ENCODE measurements at places on chromosomes 13 and 19.

- DNase-seq: peak; percentile 66
These were observed 1.8 kb downstream of the DACH1 start for GRCh38 chr13:71864986-71865873.

DNA sequence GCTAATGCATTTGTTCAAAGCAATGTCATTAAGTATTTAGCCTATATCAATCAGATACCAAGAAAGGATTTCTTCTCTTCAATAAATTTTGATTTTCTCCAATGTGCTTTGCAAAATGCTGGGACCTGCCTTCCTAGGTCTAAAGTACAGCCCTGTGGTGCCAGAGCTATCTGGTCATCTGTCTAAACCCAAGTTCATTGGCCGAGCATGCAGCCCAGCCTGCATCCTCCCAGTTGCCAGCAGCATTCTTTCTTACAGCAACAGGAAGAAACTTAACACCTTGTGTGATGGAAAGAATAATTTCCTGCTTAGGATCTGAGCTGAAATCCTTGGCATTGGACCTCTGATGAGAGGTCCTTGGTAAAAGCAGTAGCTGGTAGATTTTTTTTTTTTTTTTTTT lies 310.0 kb downstream of the RBM26 start:
- no peak for DNase-seq

- no peak for DNase-seq
These were observed 1.6 kb downstream of the BCAM start for GRCh38 chr19:44810234-44811121.

DNA sequence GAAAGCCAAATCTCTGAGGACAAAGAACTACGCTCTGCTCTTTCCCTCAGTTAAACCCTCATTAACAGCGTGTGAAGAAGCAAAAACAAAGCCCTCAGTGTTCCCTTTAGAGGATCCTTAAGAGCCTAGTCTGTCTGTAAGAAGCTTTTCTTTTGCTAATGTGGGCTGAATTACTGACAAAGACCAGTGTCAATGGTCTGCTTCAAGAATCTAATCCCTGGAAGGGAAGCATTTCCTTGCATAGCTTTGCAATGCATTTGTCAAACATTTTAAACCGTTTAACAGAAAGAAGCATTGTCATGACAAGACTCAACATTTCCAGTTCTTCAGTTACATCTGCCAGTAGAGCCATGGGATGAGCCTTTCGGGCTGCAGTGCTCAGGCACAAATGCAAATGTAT lies 64.9 kb downstream of the EDNRB start:
- no peak for DNase-seq

- DNase-seq: no peak
These were observed 330.5 kb upstream of the KLF12 start for GRCh38 chr13:74464670-74465069.

- DNase-seq: no peak
These were observed 12.3 kb downstream of the ATP7B start for GRCh38 chr13:51998723-51999509.

GRCh38 chr13:113856716-113857065 lies 7.2 kb downstream of the GAS6 start:
- no peak for DNase-seq

- DNase-seq: no peak
These were observed 12.2 kb downstream of the UPF1 start for GRCh38 chr19:18843960-18844359.

Data from erythroblast (primary cell).